Motor neuron (in vitro differentiated cells): ENCODE measurements at places on chromosomes 4 and X. TPM values are rescaled to one million over a fixed set of nuclear protein-coding genes. Genes with fewer than 3 reads are reported as not detected.

Gene C4orf51
- not detected in 2 replicates for total RNA-seq

Gene RNF128
- 0.59 and 0.93 TPM in 2 replicates for total RNA-seq

Gene SSX4B
- 0.25 TPM in 1 of 2 replicates, not detected in the other for total RNA-seq

- ATAC-seq = no peak
These were observed 199.0 kb downstream of the BANK1 start for GRCh38 chr4:101989551-101989950.

DNA sequence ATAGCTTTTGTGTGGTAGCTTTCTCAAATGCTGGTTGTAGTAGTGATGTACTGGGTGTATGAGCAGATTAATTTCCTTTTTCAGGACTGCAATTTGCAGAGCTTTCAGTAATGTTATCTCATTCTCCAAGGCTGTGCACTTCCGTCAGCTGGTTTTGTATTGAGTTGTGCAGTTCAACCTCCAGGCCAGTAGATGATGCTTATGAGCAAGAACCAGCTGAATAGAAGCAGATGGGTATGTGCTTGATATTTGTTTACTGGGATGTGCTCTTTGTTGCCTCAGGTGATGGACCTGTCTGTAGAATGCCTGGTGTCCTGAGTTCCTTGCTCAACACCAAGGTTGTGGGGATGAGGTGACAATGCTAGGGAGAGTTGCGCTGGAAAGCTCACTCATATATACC is 462.8 kb downstream of the PCDH18 start:
- no peak for ATAC-seq

GRCh38 chr4:71288875-71289274 is 49.9 kb upstream of the SLC4A4 start:
- ATAC-seq = no peak
